ENCODE measurements at places on chromosomes 13 and 19.

- DNase-seq: no peak
Observed at GRCh38 chr13:40070357-40070756, 414.9 kb downstream of the COG6 start.

GRCh38 chr13:95338905-95339304 is 37.7 kb upstream of the ABCC4 start:
- no peak for DNase-seq

GRCh38 chr13:100561599-100562204 is 26.9 kb downstream of the GGACT start:
- DNase-seq: no peak

DNA sequence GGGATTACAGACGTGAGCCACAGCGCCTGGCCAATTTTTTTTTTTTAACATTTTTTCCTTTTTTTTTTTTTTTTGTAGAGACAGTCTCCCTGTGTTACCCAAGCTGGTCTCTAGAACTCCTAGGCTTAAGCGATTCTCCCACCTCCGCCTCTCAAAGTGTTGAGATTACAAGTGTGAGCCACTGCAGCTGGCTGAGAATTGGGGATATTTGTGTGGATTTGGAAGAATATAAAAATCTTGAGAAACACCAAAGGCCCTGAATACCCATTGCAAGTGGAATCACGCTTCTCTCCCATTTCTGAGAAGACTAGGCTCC is 79.9 kb upstream of the ABCC4 start:
- no peak for DNase-seq

DNA sequence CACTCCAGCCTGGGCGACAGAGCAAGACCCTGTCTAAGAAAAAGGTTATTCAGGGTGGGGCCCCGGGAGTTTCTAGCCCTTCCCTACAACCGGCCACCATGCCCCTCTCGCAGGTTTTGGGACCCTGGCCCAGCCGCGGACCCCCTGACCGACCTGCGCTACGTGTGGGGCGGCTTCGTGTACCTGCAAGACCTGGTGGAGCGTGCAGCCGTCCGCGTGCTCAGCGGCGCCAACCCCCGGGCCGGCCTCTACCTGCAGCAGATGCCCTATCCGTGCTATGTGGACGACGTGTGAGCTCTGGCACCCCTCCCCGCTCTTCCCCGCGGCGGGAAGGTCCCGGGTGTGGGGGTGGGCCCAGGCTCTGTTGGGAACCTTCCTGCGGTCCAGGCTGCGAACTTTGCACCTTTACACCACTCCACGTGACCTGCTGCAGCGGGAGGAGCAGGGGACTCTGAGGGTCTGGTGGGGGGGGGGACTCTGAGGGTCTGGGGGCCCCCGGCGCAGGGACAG is 6.3 kb downstream of the ABCA7 start:
- DNase-seq: no peak

GRCh38 chr19:43471091-43471490 is 5.7 kb upstream of the LYPD3 start:
- no peak for DNase-seq

DNA sequence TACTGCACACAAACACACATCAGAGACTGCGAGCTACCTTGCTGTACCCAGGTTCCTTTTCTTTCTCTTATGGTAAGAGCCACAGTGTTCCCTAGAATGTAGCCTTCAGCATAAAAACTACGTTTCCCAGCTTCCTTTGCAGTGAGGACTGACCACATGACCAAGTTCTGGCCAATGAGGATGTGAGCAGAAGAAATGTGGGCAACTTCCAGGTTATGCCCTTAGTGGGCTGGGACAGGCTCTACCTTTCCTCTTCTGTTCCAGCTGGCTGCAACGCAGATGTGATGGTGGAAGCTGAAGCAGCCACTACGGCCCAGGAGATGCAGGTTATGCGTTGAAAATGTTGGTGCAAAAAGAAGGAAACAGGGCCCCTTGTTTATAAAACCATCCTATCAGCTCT is 27.5 kb downstream of the VRK3 start:
- DNase-seq: no peak

DNA sequence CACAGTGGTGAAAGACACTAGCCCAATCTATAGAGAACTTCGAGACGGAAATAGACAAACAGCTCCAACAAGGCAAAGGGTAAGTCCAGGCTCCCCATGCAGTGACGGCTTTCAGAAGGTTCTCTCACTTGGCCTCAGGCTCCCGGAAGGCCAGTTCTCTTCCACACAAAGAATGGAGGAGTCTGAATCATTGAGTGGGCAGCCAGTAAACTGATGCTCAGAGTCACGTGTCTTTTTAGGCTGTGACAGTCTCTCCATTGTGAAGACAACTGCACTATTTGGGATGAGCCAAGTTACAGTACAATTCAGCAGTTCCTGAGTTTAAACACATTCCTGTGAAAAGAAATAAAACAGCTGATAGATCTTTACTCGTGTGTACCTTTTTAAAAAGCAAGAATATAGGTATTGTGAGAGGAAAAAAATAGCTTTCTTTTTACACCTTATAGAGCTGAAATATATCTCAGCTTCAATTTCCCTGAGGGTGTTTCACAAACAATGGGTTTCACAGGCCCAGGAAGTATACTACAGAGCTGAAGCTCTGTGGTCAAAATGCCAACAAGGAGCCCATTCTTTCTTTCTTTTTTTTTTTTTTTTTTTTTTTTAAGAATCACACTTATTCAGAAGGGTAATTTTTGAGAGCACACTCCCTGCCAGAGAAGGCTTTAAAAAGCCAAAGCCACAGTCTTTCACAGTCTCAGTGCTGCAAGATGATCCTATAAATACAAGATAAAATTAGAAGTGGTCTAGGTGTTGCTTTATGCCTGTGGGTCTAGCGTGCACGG is 135.1 kb downstream of the FREM2 start:
- DNase-seq: no peak

DNA sequence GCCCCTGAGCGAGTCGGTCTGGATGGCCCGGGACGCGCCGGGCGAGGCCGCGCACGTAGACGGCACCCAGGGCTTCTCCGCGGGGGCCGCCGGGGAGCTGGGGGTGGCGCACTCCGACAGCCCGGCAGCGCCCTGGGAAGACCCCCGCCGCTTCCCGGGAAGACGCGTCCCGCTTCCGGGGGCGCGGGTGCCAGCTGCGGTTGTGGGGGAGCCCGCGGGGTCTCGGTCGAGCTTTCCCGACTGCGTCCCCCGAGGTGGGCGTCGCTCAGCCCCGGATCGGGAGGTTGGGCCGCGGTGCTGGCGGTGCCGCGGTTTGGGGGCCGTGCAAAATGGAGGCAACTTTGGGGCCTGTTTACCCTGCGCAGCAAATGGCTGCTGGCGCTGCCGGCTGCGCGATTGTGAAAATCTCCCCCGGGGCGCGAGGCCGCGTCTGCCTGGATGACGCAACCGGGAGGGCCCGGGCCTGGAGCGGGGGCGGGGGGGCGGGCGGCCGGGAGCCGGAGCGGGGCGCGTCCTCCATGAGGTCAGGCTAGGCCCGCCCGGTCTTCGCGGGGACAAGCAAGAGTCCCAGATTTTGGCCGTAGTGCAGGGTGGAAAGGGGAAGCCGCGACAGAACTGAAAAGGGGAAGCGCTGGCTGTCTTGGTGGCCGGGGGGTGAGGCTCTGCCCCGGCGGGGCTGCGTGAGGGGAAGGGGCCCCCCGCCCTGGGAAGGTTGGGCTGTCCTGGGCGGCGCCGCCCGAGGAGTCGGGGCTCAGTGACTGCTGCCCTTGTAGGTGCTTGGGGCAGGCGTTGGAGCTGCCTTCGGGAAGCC is 11.3 kb downstream of the PEAK3 start:
- peak; percentile 63 for DNase-seq

- no peak for DNase-seq
Observed at GRCh38 chr19:4010808-4011110, 3.2 kb downstream of the PIAS4 start.

- no peak for DNase-seq
Observed at GRCh38 chr19:50565984-50566903, 2.0 kb downstream of the LRRC4B start.

DNA sequence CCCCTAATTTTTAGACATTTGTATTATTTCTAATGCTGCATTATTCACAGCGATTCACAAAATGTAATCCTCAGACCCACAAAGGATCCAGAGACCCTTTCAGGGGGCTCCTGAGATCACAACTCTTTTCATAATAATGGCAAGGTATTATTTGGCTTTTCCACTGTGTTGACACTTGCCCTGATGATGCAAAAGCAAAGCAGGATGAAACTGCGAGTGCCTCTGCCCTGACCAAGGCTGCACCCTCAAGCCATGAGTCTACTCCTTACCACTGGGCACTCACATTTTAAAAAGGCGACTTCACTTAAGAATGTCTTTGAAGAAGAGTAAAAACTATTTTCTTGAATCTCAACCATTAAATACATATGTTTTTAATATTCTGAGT is 11.4 kb downstream of the ELF1 start:
- DNase-seq: no peak

GRCh38 chr13:100203696-100204367 is 114.9 kb downstream of the PCCA start:
- DNase-seq: no peak
